ENCODE measurements at places on chromosomes 7 and 10. TPM values are rescaled to one million over a fixed set of nuclear protein-coding genes. Genes with fewer than 3 reads are reported as not detected.

DNA sequence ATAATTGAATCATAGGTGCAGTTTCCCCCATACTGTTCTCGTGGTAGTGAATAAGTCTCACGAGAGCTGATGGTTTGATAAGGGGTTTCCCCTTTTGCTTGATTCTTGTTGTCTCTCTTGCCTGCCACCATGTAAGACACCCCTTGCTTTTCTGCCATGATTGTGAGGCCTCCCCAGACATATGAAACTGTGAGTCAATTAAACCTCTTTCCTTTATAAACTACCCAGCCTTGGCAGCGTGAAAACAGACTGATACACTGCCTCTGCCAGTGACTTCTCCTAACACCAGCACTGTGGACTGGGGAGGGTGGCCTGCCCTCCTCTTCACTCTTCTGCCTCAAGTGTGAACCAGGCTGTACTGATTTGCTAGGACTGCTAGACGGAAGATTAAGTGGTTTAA lies 108.6 kb downstream of the RAB11FIP2 start:
- no peak for DNase-seq

Gene ADCY1
- total RNA-seq: 0.03 TPM

GRCh38 chr10:11007476-11008020 lies 10.1 kb upstream of the CELF2 start:
- no peak for DNase-seq

Gene XRCC2
- 0.41 TPM for total RNA-seq

DNA sequence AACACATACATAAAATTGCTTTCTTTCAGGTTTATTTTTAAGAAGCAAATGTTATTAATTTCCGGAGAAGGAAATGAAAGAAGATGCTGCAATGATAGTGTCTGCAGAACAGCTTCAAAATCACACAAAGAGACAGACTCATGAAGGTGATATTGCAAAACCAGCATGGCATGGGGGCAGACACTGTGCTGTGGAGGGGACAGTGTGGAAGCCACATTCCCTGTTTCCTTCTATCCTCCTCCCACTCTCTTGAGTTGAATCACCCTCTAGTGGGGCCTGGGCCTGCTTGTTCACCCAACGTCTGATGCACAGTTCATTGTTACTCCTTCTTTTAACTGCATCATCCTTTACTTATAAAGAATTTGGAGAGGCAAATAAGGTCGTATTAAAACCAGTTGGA lies 104.0 kb upstream of the INSIG1 start:
- no peak for DNase-seq

DNA sequence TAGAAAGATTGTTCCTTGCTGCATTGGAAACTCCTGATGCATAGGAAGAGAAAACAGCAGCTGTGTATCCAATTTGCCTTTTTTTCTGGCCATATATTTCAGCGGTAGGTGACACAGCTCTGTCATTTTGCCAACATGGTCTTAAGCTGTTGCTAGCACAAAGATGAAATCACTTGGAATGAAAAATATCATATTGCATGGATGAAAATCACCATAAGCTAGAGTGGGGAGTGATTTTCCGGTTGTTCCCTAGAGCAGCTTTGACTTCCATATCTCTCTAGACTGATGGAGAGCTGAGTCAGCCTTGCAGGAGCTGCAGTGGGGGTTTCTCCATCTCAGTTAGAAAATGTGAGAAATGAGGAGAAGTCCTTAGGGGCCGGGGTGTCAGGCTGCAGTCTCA lies 38.3 kb upstream of the BTBD16 start:
- DNase-seq: no peak

GRCh38 chr7:26592011-26592410 lies 272.4 kb downstream of the SKAP2 start:
- no peak for DNase-seq

Gene MINDY4
- 0.60 TPM for total RNA-seq

DNA sequence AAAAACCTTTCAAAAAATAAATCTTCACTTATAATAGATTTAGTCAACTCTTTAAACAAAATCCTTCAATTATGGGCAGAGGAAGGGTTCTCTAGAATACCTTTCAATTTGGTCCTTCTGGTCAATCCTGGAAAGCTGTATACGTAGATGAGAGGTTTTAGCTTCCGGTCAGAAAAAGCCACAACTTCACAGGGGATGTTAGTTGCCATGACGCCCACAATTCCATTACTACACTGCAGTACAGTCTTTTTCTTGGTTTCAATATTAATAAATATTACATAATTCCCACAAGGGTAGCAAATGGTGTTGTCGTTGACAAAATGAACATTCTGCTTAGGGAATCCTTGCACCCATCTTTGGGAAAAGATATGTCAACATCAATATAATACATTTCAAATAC lies 1.7 kb downstream of the CFAP43 start:
- no peak for DNase-seq

Gene PON1
- total RNA-seq: not detected

DNA sequence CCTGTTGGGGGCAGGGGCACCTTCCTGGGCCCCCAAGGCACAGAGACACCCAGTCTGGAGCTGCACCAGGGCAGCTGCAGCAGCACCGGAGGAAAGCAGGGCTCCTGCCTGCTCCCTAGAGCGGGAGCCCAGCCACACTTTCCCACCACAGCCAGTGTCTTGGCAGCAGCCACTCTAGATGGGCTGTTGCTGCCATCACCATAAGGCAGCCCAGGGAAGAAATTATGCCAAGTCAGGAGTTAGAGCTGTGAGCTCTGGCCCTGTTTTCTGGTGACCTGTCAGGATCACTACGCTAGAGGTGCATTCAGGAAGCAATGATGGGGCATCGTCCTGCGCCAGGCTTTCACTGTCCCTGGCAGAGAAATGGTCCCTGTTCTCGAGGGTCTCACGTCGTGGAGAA lies 38.0 kb upstream of the ZNRF2 start:
- no peak for DNase-seq

Gene CALHM1
- total RNA-seq: not detected

Gene GDF2
- total RNA-seq: not detected

Gene TIMM23B
- 37.7 TPM for total RNA-seq
